ENCODE measurements at places on chromosomes 7 and 10.

- DNase-seq, result no peak
Measured at GRCh38 chr7:142685877-142686508, 63.3 kb upstream of the PRSS1 start.

GRCh38 chr7:31126976-31127375, 74.9 kb downstream of the ADCYAP1R1 start:
- no peak for DNase-seq

- DNase-seq, result no peak
Measured at GRCh38 chr10:48835781-48836180, 103.9 kb downstream of the LRRC18 start.

GRCh38 chr10:125213541-125214282, 53.3 kb upstream of the CTBP2 start:
- DNase-seq, result no peak

- DNase-seq, result no peak
Measured at GRCh38 chr10:99461230-99461629, 30.8 kb upstream of the GOT1 start.

- DNase-seq, result no peak
Measured at GRCh38 chr10:7492660-7493046, 81.8 kb upstream of the SFMBT2 start.

DNA sequence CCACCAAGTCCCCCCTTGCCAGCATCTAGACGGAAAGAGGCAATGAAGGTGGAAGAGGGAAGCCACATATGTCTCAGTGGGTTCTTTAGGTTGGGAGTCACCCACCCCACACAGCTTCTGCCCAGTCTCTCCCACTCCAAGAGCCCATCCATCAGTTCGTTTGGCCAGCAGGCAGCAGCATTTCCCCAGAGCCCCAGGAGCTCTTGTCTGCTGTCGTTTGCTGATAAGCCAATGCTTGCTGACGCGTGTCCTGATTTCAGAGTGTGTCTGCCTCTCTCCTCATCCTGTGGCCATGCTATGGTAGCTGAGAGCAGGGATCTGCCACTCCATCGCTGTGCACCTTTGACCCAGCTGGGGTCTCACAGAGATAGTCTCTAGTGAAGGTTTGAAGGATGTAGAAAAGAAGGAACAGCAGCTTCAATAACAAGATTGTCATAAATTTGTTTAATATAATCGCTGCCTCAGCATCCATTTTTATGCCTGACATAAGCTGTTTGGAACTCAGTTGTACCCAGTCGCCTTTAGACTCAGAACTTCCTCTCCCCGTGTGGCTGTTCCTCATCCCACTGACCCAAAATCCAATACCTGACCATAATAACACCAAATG, 39.4 kb upstream of the GDF10 start:
- DNase-seq, result no peak

GRCh38 chr10:128186959-128187787, 61.0 kb upstream of the MKI67 start:
- no peak for DNase-seq

DNA sequence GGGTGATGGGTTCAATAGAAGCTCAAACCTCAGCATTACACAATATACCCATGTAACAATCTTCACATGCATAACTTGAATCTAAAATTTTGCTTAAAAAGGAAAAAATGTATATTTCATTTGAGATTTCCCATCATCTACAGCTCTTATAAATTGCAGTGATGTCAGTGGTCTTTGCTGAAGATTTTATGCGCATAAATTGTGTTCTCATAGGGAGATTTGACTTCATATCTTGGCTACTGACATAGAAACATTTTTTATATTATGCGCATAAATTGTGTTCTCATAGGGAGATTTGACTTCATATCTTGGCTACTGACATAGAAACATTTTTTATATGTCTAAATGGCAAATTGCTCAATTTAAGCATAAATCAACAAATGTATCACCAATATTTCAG, 1125.3 kb upstream of the C7orf33 start:
- DNase-seq, result no peak

DNA sequence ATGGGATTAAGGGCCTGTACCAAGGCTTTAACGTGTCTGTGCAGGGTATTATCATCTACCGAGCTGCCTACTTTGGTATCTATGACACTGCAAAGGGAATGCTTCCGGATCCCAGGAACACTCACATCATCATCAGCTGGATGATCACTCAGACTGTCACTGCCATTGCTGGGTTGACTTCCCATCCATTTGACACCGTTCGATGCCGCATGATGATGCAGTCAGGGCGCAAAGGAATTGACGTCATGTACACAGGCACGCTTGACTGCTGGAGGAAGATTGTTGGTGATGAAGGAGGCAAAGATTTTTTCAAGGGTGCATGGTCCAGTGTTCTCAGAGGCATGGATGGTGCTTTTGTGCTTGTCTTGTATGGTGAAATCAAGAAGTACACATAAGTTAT, 18.2 kb downstream of the LSM5 start:
- DNase-seq, result no peak

DNA sequence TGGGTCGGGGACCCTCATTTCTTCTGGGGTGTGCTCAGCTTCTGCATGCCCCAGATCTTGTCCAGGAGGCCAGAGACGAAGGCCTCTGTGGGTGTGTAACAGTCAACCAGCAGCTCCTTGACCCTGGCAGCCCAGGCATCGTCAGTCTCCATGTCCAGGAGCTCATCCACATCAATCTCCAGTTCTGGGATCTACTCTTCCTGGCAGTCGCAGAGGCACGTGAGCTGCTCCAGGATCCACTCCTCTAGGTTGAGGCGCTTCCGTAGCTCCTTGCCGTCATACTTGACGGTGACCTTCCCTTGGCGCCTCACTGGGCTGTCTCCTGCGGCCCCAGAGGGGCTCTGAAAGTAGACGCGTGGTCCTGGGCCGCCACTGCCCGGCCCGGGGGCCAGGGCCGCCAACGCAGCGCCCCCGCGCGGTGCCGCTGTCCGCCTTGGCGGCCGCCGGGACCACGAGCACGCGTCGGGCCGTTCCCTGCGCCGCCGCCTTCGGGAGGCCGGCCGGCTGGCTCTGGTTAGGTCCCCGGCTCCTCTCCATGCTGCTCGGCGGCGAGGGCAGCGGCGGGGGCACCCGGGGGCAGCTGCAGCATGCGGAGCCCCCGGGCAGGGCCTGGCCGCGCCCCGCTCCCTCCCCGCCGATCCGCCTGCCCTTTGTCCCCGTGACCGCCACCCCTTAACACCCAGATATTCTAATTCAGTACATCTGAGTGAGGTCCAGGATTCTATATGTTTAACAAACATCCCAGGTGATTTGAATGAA, 170.5 kb downstream of the SEPTIN7 start:
- DNase-seq, result no peak

DNA sequence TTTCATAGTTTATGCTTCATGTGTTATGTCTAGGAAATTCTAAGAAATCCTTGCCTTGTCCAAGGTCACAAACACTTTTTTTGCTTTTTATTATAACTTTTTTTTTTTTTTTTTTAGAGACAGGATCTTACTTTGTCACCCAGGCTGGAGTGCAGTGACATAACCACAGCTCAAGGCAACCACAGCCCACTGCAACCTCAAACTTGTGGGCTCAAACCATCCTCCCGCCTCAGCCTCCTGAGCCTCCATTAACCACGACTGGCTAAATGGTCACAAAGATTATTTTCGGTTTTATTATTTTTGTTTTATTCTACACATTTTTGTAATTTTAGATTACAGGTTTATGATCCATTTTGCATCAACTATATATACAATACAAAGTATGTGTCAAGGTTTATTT, 7.1 kb upstream of the FAM204A start:
- no peak for DNase-seq

DNA sequence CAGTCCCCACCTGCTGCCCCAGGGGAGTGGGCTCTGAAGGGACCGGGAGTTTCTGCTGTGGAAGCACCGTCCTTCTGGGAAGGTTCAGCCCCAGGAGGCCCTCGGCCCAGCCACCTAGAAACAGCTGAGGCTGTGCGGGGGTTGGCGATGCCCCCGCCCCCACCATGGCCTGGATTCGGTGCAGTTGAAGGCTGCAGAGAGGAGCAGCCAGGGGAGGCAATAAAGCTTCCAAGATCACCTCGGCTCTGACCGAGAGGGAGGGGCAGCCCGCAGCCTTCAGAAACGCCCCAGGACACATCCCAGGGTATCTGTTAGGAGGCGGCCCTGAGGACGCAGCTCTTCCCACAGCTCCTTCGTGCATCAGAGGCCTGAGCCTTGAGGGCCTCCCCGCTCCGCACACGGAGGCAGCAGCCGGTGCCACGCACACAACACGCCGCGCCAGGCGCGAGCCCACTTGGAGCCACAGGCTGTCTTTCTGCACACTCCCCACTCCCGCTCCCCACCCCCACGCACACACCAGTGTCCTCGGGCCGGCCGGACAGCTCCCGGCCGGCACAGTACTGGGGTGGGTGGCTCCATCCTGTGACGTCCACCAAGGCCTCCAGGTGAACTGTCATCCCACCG, 1.6 kb downstream of the KNDC1 start:
- no peak for DNase-seq

GRCh38 chr7:45217358-45217757, 59.8 kb downstream of the RAMP3 start:
- DNase-seq, result no peak
